ENCODE measurements at places on chromosomes 5 and 9.

DNA sequence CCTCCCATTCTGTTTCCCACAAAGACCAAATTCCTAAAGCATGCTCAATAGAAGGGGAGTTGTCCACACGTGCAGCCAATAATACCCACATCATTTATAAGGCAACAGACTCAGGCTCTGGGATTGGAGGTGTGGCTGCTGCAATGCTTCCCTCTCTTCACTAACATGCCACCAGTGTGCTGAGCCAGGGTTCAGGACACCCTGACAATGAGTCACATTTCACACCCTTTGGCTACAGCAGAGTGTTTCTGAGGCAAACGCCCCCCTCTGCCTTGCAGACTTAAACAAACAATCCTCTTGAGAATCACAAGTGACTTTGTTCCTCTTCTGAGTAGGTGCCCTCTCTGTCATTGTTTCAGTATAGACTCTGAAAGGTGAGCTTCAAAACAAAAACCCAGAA is 189.3 kb upstream of the TLE4 start:
- DNase-seq, result no peak

- no peak for DNase-seq
These were observed 38.4 kb upstream of the CLPTM1L start for GRCh38 chr5:1383344-1383743.

DNA sequence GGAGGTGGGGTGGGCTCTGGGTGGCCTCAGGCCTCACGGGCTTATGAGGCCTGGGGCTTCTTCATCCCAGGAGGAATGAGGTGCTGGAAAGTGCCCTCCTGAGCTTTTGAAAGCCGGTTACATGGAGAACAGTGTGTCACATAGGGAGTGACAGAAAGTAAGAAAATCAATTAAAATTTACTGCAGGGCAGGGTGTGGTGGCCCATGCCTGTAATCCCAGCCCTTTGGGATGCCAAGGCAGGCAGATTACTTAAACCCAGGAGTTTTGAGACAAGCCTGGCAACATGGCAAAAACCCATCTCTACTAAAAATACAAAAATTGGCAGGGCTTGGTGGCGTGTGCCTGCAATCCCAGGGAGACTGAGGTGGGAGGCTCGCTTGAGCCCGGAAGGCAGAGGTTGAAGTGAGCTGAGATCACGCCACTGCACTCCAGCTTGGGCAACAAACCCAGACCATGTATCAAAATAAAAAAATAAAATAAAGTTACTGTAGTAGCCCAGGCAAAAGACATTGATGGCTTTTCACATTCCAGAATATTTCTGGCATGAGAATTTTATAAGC is 125.8 kb upstream of the DAPK1 start:
- no peak for DNase-seq

GRCh38 chr5:160298189-160298588 is 14.2 kb downstream of the CCNJL start:
- no peak for DNase-seq

- DNase-seq, result no peak
These were observed 306.8 kb upstream of the NMUR2 start for GRCh38 chr5:152711801-152712388.

- no peak for DNase-seq
These were observed 40.9 kb upstream of the NSMF start for GRCh38 chr9:137499858-137500661.

DNA sequence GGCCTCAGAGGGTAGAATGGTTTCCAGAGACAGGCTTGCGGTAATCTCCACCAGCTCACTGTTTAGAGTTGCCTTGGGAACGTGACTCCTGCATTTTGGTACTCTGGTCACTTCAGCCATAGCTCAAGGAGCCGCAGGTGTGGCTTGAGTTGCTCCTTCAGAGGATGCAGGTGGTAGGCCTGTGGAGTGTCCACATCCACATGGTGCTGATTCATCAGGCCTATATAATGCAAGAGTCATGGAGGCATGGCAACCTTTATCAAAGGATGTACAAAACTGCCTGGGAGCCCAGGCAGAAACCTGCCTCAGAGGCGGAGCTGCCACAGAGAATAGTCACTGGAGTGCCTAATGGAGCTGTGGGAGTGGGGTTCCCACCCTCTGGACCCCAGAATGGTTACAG is 114.2 kb downstream of the ANXA1 start:
- no peak for DNase-seq

GRCh38 chr5:142317753-142318152 is 7.1 kb downstream of the SPRY4 start:
- no peak for DNase-seq

- DNase-seq, result peak; percentile 91
These were observed 48.7 kb downstream of the RUSC2 start for GRCh38 chr9:35538361-35539234.

GRCh38 chr9:114611516-114612271 is 603 bp downstream of the TMEM268 start:
- DNase-seq, result peak; percentile 77

DNA sequence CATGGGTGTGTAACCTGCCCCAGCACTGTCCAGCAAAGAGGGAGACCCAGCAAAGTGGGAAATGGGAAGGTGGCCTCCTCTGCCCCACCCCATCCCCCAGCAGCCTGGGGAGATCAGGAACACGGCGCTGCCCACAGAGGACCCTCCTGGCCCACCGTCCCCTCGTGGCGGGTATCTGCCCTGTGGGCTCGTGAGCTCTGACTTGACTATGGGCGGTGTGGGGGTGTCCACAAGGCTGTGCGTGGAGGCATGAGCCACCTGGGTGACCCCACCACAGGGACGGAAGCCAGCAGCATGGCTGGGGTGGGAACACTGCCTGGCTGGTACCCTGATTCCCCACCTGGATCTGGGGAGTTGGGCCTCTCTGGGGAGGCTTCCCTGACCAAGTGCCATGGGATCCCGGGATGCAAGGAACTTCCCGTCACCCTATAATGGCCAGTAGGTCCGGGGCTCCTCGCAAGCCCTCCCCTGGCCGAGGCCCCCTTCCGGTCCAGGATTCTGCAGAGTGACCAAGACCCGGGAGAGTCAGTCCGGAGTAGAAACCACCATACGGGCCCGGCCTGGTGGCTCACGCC is 29.3 kb upstream of the SLC6A19 start:
- no peak for DNase-seq

DNA sequence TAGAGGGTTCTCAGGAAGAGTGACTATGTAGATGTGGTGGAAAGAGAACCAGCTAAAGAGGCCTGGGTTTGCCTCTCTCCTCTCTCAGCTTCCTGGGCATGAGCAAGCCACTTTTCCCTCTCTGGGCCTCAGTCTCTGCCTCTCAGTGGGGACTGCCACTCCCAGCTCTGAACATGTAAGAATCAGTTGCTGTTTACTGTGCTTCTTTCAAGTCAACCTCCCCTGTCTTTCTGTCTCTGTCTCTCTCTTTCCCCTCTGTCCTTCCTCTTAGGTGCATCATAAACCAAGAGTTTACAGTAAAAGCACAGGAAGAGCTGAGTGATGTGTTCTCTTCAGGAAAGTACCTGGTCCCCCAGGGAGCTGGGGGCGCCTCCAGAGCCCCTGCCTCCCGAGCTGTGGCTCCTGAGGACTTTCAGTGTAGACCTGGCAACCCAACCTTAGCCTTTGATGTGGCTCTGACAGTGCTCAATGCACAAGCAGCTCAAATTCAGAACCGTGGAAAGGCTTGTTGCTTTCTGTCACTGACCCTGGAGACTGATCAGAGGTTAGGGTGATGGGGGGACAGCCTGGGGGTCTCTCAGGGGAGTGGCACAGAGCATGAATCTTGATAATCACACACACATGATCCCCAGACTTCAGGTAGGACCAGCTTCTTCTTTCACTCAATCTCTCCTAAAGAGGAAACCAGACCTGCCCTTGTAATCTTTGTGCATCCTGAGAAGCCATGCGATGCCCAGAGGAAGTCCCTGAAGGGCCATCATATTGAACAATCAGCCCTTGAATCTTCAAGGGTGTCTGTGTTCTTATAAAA is 59.4 kb upstream of the TNFSF8 start:
- DNase-seq, result no peak

- no peak for DNase-seq
These were observed 9.7 kb upstream of the RALGDS start for GRCh38 chr9:133130685-133131244.

DNA sequence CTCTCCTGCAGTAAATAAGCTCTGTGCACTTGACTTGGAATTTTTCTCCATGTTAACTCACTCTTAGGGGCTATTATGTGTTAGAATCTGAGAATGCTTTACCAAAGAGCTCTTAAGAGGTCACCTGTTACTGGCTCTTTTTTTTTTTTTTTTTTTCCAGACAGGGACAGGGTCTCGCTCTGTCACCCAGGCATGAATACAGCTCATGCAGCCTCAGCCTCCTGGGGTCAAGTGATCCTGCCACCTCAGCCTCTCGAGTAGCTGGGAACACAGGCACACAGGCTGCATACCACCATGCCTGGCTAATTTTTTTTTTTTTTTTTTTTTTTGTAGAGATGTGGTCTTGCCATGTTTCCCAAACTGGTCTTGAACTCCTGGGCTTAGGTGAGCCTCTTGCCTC is 22.1 kb downstream of the HMGXB3 start:
- no peak for DNase-seq

All from fibroblast of pulmonary artery (primary cell).